Pancreas (tissue), 10 donors: ENCODE measurements at places on chromosomes 4 and X.

- DNase-seq: no peak
These were observed 36.7 kb upstream of the H2AZ1 start for GRCh38 chr4:99986792-99987191.

DNA sequence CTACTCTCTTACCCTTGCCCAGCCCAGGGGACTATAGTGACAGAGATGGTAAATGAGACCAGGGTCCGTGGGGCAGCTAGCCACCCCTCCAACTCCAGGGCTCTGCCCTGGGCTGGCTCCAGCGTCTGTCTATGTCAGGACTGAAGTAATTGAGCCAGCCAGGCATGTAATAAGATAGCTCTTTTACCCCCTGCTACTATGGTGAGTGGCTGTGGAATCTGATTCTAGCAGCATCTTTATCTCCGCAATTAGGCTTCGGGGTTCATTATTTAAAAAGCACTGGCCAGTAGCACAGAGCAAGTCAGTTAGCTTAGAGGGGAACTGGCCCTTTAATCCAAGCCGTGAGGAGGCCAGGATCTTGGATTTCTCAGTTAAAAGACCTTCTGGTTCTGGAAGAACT lies 123.3 kb upstream of the RAI2 start:
- no peak for DNase-seq

DNA sequence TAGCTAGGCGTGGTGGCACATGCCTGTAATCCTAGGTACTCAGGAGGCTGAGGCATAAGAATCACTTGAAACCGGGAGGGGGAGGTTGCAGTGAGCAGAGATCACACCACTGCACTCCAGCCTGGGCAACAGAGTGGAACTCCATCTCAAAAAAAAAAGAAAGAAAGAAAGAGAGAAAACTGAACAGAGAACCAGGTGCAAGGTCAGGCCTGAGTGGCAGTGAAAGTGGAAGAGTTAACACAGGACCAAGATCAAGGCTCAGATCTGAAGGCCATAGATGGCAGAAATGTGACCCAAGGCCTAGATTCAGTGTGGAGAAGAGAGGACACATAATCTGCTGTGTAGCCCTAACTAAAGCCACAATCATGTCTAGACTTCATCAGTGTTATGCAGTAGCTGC lies 4.9 kb upstream of the ZNF630 start:
- DNase-seq: no peak

- DNase-seq: no peak
These were observed 214.3 kb downstream of the FAT4 start for GRCh38 chr4:125529071-125529470.

- DNase-seq: no peak
These were observed 346.0 kb upstream of the GATB start for GRCh38 chr4:152106781-152107321.

DNA sequence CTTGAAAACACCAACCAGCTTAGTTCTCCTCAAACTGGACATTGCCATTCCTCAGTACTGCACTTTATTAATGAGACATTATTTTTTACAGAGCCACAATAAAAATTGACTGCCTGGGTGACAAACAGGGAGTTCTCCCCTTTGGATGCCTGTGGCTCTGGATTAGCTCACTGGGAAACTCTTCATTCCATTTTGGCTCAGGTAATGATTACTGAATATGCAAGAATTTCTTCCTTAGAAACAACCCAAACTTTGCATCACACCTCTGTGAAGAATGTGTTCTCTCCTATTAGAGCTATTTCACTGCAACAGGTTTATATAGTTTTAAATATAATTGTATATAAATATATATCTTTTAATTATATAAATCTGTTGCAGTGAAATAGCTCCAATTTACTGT lies 2065.8 kb downstream of the ARAP2 start:
- DNase-seq: no peak
